Omental fat pad (tissue), 4 donors: ENCODE measurements at places on chromosomes 3 and 15. TPM values are rescaled to one million over a fixed set of nuclear protein-coding genes. Genes with fewer than 3 reads are reported as not detected.

The GPR62 gene
- total RNA-seq = 0.19 TPM

The MGLL gene
- total RNA-seq = 129 TPM

The OIP5 gene
- total RNA-seq = 0.46 TPM

- no peak for DNase-seq
These were observed 111.0 kb upstream of the STRIT1 start for GRCh38 chr3:155404486-155404885.

- DNase-seq = no peak
These were observed 24.8 kb downstream of the SLC28A2 start for GRCh38 chr15:45276831-45277230.

- no peak for DNase-seq
These were observed 35.3 kb downstream of the FSIP1 start for GRCh38 chr15:39747326-39747725.

DNA sequence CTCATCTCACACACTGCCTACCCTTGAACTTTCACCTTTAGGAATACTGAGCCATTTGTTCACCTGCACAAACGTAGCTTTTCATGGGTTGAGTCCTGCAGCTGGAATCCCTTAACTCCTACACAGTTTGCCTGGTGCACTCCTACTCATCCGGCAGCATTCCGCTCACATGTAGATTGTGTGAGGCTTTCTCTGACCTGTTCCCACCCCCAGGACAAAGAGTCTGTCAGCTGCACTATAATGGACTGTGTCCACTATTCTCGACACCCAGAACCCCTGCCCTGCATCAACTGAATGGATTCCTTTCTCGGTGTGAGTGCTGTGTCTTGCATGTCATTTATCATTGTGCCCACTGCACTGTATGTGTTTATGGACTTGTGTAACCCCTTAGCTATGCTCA, 54.9 kb downstream of the EPHB3 start:
- DNase-seq = no peak

DNA sequence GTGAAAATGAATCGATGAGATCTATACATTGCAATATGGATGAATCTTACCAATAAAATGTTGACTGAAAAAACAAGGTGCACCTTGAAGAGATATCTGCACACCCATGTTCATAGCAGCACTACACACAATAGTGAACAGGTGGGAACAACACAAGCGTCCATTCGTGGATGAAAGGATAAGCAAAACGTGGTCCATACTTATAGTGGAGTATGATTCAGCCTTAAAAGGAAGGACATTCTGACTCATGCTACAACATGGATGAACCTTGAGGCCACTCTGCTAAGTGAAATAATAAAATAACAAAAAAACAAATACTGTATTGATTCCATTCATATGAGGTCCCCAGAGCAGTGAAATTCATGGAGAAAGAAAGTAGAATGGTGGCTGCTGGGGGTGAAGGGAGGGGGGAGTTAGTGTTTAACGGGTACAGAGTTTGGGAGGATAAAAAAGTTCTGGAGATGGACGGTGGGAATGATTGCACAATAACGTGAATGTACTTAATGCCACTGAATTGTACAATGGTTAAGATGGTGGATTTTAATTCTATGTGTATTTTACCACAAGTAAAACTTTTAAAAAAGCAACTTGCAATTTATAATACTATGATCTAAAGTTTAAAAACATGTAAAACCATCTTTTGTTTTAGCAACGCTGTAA, 35.6 kb downstream of the IQSEC1 start:
- no peak for DNase-seq

DNA sequence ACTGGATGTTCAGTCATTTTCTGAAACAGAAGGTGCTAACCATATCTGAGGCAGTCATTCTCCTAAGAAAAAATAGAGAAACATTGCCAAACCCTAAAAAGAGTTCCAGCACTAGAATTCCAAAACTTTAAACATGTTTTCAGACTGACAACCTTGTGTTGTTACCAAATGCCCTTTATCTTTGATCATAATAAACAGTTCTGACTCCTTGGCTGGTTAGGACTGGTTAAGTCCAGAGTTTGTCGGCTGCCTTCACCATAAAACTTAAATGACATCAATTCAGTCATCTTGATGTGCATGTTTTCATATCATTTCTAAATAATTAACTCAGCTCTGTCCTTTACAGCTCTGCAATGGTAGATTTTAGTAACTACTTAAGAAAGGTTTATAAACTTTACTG, 68.0 kb downstream of the COL8A1 start:
- DNase-seq = no peak

The TWF2 gene
- 116 TPM for total RNA-seq

GRCh38 chr15:63244399-63244798, 33.0 kb upstream of the APH1B start:
- DNase-seq = no peak

GRCh38 chr15:84400820-84401219, 165.2 kb downstream of the GOLGA6L4 start:
- no peak for DNase-seq

The MYZAP gene
- total RNA-seq = 20.0 TPM

- no peak for DNase-seq
These were observed 572.3 kb downstream of the PYDC2 start for GRCh38 chr3:192033246-192033645.

DNA sequence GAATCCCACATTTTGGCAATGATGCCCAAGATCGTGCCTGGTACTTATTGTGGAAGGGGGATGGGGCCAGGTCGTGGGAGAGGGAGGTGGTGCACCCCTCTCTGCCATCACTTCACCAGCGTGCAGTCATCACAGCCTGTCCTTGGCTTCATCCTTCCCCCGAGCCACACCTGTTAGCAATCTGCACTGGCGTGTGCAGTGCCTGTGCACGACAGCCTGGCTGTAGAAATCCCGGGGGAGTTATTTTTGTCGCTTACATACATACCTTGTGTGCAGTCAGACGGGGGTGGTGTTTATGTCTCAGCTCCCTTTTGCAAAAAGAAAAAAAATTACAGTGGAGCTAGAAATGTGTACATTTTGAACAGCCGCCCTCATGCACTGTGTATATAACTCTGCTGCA, 216.0 kb downstream of the TLE3 start:
- no peak for DNase-seq

DNA sequence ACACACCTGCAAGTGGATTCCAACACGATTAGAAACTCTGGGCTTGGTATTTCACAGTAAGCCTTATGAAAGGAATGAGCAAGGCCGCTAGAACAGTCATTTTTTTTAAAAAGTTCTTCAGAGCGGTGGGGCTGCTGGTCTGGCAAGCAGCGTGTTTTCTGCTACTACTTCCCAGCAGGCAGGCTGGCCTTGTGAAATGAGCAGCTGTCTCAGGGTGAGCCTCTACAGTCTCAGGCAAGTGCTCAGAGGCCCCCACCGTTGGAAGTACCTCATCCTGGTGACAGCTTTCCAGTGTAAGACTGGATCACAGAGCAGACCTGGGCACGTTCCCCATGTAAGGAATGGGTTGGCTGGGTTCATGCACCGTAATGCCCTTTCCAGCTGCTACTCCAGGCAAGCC, 119.2 kb downstream of the LRIG1 start:
- no peak for DNase-seq

The METTL6 gene
- total RNA-seq = 12.2 TPM

GRCh38 chr3:33201195-33201594, 17.4 kb downstream of the SUSD5 start:
- DNase-seq = no peak

The SLC22A14 gene
- total RNA-seq = 0.24 TPM

- no peak for DNase-seq
These were observed 1099.3 kb downstream of the ROBO2 start for GRCh38 chr3:78139166-78139565.

DNA sequence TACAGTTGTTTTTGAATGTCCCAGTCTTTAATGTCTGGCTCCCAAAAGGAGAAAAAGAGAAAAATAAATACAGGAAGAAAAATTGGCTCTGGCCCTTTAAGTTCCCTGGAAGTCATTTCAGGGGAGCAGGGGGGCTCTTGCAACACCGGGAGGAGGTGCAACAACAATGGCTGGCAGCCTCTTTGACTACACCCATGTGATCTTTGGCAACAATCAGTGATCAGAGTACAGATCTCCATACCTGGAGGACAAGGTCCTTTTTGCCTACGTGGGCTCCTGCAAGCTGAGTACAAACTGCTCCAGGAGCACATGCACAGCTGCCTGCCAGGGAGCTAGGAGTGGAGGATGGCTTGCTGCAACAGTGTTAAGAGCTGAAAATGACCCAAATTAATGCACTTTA, 63.9 kb downstream of the GLCE start:
- DNase-seq = no peak

The POMGNT2 gene
- total RNA-seq = 13.9 TPM

DNA sequence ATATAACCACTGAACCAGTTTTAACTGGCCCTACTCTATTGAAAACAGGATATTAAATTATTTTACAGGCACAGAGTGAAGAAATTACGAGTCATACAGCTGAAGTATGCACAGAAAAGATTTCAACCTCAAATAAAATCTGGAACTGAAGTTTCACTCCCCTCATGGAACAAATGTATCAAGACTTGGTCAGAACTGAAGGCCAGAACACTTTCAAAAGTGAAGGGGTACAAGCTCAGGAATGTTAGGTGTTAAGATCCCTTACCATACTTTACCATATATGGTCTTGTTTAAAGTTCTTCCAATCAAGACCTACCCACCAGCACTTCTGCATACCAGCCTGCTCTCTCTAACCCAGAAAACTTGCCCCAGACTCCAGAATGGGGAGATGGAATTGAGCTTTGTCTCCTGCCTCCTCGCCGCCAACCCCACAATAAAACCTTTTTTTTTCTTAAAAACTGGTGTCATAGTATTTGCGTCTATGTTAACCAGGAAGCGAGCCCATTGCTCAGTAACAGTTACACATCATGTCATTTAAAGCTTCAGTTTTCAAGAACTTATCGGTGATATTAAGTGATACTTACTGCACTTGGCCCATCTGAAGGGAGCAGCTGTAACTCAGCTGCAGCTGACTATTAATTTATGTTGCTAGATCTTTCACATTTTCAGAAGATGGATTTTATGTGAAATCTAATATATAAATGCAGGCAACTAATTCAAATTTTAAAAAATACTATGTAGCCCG, 59.9 kb downstream of the OXSM start:
- DNase-seq = no peak
